H4 (cell line): ENCODE measurements at places on chromosomes 4 and X. TPM values are rescaled to one million over a fixed set of nuclear protein-coding genes. Genes with fewer than 3 reads are reported as not detected.

GRCh38 chr4:122686691-122687090, 45.8 kb upstream of the BBS12 start:
- no peak for DNase-seq

GRCh38 chrX:46620505-46620904, 46.9 kb downstream of the CHST7 start:
- DNase-seq, result no peak

DNA sequence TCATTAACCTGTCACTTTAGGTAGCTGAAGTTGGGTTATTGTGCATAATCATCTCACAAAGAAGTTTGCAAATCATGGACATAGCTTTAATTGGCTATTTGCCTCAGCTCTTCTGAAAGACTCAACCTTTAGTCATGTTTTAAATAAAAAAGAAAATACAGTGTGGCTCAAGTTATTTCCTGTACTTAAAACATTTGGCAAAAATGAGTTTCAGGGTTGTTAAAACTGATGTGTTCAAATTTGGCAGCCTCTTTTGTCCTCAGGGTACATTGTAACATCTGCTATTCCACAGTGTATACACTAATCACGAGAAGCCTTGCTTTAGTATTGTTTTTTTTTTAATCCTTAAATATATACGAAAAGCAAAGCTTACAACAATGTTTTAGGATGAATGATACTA, 31.5 kb upstream of the HPGD start:
- DNase-seq, result no peak

- DNase-seq, result no peak
Observed at GRCh38 chr4:96753216-96753615, 913.3 kb downstream of the PDHA2 start.

- no peak for DNase-seq
Observed at GRCh38 chr4:131002132-131002531, 1906.2 kb downstream of the C4orf33 start.

GRCh38 chr4:66489783-66490452, 819.6 kb upstream of the EPHA5 start:
- peak; percentile 36 for DNase-seq

DNA sequence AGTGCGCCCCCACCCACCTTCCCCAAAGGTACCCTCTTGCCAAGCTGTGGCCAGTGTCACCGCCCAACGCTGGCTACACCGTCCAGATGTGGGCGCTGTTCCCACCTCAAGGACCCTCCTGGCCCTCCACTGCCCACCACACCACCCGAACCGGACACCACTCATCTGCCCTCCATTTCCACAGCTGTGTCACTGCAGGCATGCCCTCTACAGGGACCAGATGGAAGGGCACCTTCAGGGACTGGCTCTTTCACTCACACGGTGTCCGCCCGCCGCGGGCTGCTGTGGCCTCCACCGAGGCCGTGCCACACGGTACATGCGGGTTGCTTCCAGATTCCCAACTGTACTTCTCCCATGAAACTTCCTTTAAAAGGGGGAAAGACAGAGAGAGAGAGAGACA, 87.7 kb downstream of the FAM53A start:
- DNase-seq, result no peak

GRCh38 chr4:143586080-143586479, 72.6 kb downstream of the SMARCA5 start:
- no peak for DNase-seq

- no peak for DNase-seq
Observed at GRCh38 chr4:75849461-75849860, 52.8 kb downstream of the PPEF2 start.

GRCh38 chr4:78167510-78167909, 110.4 kb downstream of the FRAS1 start:
- no peak for DNase-seq

- no peak for DNase-seq
Observed at GRCh38 chr4:53905276-53905940, 159.0 kb downstream of the CHIC2 start.

- no peak for DNase-seq
Observed at GRCh38 chr4:7761312-7761711, 178.3 kb downstream of the AFAP1 start.

GRCh38 chr4:80097400-80098177, 24.6 kb upstream of the ANTXR2 start:
- DNase-seq, result peak; percentile 84

GRCh38 chr4:182593402-182593801, 323.8 kb downstream of the DCTD start:
- DNase-seq, result no peak

- DNase-seq, result no peak
Observed at GRCh38 chr4:70902577-70903290, 565 bp downstream of the MOB1B start.

DNA sequence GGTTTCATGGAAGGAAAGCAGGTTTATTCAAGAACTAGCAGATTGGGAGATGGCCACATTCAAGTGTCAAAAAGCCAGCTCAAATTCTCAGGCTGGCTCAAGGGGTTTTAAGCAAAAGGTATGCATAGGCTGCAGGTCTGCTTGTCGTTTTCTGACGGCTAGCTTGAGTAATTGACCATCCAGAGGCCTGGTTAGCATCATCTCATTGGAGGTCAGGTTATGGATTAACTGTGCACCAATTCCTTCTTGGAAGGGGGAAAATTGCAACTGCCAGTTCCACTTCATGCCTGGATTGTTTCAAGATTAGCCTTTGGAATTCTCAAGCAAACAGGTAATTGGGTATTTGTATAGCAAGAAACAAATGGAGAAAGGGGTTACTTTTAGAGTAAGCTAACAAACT, 62.1 kb downstream of the FUNDC1 start:
- DNase-seq, result no peak

DNA sequence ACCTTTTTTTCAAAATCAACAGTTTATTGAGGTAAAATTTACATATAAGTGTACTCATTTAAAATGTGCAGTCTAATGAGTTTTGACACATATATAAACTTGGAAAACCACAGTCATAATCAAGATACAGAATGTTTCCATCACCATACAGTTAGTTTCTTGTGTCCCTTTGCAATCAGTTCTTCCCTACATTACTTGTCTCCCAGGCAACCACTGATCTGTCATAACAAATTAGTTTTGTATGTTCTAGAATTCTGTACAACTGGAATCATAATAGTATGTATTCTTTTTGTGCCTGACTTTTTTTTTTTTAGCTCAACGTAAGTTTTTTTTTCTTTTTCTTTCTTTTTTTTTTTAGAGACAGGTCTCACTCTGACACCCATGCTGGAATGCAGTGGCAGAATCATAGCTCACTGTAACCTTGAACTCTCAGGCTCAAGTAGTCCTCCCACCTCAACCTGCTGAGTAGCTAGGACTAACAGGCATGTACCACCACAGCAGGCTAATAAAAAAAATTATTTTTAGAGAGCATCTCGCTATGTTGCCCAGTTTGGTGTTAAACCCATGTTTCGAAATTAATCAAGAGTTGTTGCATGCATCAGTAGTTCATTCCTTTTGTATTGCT, 26.9 kb downstream of the ARFIP1 start:
- DNase-seq, result no peak

GRCh38 chr4:54779476-54780148, 121.9 kb downstream of the KIT start:
- DNase-seq, result no peak

DNA sequence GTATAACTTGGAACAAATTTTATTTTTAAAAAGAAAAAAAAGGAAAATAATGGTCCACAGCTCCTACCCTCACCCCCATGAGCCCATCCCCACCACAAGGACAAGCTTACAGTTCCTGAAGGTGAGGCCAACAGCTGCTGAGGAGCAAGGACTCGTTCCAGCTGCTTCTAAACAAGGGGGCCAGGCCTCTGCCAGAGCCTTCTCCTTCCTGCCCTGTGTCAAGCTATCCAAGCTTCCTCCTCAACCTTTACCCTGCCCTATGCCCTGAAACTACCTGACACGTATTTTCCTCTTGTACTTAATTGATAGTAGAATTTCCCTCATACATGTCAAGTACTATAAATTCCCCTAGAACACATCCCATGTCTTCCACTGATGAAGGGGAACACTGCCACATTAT, 8.8 kb downstream of the SH3D19 start:
- DNase-seq, result no peak

DNA sequence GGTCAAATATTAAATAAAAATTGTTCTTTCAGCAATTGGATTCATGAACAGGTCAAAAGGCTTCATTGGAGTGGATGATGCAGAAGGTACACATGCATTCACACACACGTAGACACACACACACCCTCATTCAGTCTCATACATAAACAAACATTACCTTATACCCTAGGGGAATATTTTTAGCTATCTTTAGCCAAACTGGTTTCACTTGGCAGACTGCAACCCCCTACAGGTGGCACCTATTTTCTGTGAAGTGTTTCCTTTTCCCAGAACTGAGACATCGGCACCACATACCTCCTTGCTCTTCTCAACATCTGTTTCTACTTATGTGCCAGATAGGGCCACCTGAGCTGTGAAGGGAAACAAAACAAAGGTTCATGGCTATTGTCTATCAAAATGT, 18.5 kb upstream of the KDR start:
- no peak for DNase-seq

DNA sequence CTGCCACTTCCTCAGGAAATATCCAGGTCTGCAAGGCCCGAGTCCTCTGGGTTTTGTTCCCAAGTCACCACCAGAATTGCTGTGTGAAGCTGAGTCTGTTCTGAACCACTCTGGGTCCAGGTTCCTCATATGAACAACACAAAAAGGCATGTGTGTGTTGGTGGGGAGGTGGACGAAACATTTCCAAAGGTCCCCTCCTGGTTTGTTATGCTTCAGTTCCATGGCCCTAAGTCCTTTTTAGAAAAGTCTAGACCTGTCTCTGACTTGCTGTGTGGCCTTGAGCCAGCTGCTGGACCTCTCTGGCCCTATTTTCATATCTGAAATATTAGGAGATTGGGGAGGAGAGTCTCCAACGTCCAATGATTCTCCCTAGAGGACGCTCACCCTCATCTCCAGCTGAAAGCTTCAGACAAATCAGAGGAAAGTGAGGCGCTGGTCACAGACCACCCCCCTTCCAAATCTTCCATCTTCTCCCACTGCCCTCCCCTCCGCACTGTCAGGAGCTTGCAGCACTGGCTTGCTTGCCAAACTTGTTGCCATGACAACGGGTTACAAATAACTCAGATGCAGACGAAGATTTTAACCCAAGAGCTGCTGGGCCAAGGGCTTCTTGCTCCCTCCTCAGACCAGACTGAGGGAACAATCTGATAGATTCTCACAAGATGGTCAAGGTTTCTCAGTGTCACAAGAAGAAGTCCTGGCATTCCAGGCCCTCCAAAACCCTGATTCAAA, 64.5 kb downstream of the SMC1A start:
- DNase-seq, result no peak

GRCh38 chr4:73864365-73864764, 4.8 kb upstream of the CXCL1 start:
- no peak for DNase-seq

ARMCX4 gene
- total RNA-seq, result 0.37 and 1.9 TPM in 2 replicates

MAP3K15 gene
- 0.50 and 1.4 TPM in 2 replicates for total RNA-seq

GAGE13 gene
- total RNA-seq, result not detected in 2 replicates

GPR119 gene
- not detected in 2 replicates for total RNA-seq

HGFAC gene
- 0.10 and 0.39 TPM in 2 replicates for total RNA-seq

CFP gene
- not detected in 2 replicates for total RNA-seq

ATOH1 gene
- not detected in 2 replicates for total RNA-seq

ADAM29 gene
- total RNA-seq, result not detected in 2 replicates

PPARGC1A gene
- 0.94 and 2.4 TPM in 2 replicates for total RNA-seq

KCNIP4 gene
- total RNA-seq, result not detected in 2 replicates

PHEX gene
- total RNA-seq, result 0.85 and 1.3 TPM in 2 replicates

PDZD4 gene
- 3.8 and 4.0 TPM in 2 replicates for total RNA-seq
